ENCODE measurements at places on chromosomes 13 and 19.
A peak's percentile ranks its signal among the peaks of the same experiment; 100 is the strongest.

DNA sequence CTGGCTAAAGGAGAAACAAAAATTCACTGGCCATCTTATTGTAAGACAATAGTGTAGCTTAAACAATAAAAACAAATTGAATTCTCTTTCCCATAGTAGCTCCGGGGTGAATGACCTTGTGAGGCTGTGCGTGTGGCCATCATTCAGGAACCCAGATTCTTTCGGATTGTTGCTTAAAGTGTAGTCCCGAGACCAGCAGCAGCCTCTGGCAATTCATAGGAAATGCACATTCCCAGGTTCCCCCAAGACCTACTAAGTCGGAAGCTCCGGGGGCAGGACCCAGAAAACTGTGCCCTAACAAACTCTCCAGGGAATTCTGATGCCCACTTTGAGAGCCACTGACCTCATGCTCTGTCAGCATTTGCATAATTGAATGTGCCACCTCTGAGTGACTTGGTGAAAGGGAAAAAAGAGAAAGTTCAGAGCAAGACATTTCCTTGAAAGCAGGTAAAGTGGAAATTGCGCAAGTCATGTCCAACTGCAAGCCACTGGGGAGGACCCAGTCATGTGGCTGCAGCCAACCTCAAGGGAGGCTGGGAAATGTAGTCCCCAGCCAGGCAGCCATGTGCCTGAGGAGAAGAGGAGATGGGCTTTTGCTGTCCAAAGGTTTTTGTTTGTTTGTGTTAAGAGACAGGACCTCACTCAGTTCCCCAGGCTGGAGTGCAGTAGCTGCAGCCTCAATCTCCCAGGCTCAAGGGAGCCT lies 50.7 kb upstream of the PNMA8B start:
- peak; percentile 33 for DNase-seq

DNA sequence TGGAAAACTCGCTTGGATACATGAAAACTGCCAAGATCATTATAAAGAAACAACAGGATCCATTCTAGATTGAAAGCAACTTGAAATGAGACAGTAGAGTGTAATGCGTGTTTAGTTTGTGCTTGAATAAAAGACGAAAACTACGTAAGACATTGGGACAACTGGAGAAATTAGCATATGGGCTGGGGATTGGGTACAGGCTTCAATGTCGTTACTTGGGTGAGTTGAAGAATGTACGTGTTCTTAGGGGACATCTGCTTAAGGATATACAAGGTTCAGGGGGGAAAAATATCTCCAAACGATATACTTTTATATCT lies 471 bp upstream of the ERVK3-1 start:
- no peak for DNase-seq

- no peak for DNase-seq
These were observed 12.2 kb upstream of the MYH14 start for GRCh38 chr19:50191216-50191615.

DNA sequence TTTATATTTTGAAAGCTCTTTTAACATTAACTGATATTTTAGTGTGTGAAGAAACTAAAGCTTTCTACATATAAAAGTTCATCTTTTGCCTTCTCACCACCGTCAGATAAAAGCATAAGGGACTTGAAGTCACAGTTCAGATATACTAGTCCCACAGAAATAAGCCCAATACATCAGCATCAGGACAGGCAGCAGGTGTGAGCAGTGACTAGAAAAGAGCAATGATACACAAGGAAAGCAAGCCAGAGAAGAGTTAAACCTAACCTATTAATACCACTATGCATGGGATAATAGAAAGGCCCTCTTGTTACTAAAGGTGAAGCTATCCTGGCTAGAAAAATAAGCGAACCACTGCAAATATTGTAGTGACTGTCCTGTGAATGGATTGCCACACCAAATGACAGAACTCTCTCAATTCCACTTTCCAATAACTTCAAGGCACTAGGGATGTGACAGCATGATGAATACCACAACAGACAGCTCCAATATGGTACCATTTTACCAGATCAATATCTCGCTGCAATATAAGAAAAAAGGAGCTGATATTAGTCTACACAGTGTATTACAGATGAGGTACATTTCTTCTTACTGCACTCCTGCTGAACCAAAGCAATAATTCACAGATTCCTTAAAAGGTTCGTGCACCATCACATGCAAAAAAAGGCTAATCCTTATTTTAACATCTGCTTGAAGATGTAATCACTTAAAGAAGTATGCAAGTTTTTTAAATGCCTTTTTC lies 114.1 kb downstream of the DACH1 start:
- DNase-seq = no peak

DNA sequence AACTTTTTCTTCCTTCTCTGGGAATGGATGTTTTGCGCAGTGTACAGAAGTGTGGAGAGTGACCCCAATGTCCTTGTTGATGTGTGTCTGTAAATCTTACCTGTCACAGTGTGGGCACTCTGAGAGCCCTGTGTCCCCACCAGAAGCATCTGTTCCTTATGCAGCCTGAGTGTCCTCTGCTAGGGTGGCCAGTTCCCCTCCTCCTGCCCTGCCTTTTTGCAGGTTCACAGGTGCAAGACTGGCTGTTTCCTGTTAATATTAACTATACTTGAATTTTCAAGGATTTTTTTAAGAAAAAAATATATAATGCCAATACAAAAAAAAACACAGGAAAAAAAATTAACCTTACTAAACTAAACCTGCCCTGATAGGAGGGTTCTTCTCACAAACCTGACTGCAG lies 12.0 kb upstream of the GRAMD1A start:
- no peak for DNase-seq

DNA sequence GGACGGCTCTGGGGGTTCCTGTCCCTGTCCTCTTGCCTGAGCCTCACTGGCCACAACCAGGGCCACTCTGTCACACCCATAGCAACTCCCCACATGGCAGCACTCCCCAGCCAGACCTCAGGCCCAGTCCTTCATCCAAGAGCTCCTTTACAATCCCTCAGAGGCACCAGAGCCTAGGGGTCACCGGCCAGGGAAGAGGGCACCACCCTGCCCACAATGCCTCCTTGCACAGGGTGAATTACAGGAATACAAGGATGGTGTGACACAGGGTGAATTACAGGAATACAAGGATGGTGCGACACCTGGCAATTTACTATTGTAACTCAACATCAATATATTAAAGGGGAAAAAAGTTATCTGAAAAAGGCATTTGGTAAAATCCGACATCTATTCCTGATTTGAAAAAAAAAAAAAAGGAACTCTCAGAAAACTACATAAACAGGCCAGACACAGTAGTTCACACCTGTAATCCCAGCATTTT lies 16.5 kb downstream of the MIER2 start:
- peak; percentile 52 for DNase-seq

- no peak for DNase-seq
These were observed 96.8 kb downstream of the ARHGEF7 start for GRCh38 chr13:111211789-111212516.

- DNase-seq = no peak
These were observed 11.4 kb upstream of the RFXAP start for GRCh38 chr13:36807616-36808015.

- DNase-seq = peak; percentile 26
These were observed 112.4 kb downstream of the NUFIP1 start for GRCh38 chr13:44876782-44877324.
